ENCODE measurements at places on chromosomes 16 and 17.

DNA sequence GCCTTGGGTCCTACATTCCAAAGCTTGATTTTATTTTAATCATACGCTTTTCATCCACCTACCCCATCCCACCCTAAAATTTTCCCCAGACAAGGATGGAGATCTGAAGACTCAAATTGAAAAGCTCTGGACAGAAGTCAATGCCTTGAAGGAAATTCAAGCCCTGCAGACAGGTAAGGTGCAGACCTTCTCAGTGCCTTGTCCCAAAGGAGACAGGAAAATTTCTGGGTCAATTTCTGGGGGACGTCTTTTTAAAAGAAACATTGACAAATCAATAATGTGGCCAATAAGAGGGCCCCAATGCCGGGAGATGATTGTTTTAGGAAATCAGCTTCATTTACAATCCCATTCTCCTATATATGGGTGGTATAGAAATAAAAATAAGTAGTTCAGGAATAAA is 5.7 kb downstream of the CLEC3A start:
- DNase-seq = no peak

DNA sequence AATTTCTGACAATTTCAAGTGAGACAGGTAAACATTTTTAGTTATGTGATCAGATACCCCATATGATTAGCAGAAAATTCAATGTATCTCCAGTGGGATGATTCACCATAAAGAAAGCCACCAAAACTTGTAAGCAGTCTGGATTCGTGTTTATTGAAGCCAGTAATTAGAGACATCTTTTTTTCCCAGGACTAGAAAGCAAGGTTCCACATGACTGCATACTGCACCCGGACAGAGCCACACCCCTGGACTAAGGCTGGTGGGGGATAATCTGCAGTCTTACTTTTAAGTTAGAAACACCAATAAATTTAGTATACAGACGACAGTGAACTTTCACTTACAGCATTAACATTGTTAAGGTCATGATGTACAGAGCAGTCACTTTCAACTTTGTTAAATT is 24.2 kb upstream of the CMTM4 start:
- no peak for DNase-seq

DNA sequence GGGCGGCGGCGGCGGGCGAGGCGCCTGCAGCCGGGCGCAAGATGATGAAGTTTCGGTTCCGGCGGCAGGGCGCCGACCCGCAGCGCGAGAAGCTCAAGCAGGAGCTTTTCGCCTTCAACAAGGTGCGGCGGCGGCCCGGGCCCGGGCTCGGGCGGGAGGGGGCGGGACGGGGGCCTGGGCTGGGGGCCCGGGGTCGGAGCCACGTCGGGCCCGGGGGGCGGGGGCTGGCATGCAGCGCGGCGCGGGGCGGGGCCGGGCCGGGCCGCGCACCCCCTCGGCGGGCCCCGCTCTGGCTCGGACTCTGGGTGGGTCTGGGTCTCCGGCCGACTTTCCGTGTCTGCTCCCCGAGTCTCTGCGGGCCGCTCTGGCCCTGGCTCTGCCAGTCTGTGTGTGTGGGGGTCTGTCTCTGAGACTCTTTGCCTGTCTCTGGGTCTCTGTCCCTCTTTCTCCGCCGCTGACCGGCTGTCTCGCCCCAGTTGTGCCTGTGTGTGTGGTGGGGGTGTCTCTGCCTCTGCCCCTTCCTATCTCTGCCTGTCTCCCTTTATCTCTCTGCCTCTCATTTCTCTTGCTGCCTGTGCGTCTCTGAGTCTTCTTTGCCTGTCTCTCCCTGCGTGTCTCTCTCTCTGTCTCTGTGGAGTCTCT is 328 bp downstream of the LLGL1 start:
- peak; percentile 23 for DNase-seq

GRCh38 chr16:81445143-81445961 is 744 bp downstream of the CMIP start:
- peak; percentile 65 for DNase-seq

GRCh38 chr16:31025339-31025738 is 8.0 kb upstream of the STX4 start:
- peak; percentile 91 for DNase-seq

DNA sequence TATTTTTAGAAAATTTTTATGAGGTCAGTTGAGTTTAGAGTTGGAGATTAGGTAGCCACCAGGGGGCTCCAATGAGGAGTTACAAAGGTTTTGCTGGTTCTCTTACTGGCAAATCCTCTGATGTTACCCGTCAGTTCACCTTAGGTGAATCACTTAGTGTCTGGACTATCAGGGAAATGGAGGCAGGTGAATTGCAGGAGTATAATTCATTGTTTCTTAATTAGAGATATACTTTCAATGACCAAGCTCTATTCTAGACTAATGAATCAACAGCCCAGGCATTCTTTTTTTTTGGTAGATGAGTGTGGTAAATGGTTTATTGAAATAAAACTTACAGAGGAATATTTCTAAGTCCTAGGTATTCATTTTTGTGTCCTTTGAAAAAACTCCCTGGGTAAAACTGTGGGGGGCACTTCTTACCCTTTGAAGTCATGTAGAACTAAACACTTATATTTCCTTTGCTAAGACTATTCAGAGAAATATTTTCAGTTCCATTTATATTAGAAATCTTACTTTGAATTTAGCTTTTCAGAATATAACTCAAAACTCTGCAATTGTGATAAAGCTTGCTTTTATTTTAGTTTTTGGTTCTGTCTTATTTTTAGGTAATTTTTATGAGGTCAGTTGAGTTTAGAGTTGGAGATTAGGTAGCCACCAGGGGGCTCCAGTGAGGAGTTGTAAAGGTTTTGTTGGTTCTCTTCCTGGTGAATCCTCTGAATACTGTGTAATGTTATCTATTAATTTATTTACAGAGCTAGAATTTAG is 17.7 kb downstream of the PSMD11 start:
- peak; percentile 80 for DNase-seq

DNA sequence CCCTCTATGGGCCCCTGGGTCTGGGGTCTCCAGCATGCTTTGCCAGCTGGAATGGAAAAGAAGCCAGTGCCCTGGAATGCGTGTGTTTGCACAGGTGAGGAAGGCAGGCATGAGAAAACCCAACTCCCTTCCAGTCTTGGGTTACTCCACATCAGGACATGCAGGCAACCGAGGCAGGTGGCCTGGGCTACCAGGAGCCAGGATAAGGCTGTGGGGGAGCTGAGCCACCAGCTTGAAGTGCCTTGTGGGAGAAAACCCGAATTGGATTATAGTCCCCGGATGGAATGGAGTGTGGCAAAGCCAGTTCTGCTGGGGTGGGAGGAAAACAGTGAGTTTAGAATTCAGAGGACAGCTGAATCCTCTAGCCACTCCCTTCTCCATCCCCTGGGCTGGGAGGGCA is 7.2 kb downstream of the SRCIN1 start:
- DNase-seq = no peak

- peak; percentile 80 for DNase-seq
Observed at GRCh38 chr17:59914274-59914854, 21.4 kb downstream of the RPS6KB1 start.
